ENCODE measurements at places on chromosomes 7 and 10.

DNA sequence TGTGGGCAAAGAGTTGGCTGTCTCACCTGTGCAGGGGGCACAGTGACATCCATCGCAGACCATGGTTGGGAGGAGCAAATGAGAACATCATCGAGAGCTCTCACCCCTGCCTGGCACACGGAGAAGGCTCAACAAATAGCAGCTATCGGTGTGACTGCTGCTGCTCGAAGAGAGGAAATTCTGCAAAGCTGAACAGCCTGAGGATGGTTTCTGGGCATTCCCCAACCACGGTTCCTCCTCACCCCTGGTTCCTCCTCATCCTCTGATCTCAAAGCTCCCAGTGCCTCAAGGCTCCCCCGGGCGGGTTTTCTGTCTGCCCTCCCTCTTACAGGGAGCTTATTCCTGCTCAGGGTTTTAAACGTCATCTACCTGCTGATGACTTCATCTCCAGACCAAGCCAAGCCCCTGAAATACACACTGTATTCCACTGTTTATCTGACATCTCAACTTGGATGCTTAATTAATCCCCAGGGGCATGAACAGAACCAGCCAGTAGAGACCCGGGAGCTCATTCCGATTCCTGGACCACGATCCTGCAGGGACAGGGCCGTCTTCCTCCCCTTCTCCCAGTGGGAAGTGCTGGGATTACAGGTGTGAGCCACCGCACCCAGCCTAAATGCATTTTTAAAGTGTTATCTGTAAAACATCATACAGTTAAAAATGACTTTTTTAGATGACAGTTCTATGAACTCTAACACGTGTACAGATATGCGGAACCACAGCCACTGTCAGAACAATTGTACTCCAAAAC lies 19.5 kb upstream of the NOM1 start:
- no peak for DNase-seq

DNA sequence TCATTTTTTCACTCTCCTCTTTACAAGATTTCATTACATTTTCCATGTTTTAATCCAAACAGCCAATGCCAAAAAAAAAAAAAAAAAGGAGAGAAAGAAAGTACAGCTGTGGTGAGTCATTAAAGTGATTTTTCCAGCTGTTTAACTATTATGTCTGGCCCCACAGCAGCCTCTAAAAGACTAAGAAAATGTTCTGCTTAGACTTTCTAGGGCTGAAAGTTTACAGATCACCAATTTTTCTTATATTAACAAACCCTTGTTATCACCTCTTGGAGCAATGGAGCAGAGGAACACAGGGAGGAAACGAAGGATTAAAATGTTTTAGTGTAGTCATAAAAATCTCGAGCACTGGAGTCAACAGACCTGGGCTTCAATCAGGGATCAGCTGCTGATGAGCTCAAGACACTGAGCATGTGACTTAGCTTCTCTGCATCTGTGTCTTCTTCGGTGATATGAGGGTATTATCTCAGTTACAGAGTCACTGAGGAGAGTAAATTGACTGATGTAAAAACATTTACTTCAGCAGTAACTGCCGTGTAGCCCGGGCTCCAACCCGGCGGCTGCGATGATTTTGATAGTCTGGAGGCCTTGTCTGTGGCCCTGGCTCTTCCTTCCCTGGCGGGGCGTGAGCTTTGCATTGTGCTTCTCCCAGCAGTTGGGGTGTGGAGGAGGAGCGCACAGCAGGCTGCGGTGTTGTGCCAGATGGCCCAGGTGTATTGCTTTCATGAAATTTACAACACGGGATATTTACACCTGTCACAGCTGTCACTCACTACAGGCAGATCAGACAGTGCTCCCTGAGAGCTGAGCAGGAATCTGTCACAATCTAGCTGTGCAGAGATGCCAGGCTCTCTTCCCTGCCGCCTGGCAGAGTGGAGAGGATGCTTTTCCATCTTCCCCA lies 298.3 kb upstream of the FZD8 start:
- DNase-seq, result no peak

DNA sequence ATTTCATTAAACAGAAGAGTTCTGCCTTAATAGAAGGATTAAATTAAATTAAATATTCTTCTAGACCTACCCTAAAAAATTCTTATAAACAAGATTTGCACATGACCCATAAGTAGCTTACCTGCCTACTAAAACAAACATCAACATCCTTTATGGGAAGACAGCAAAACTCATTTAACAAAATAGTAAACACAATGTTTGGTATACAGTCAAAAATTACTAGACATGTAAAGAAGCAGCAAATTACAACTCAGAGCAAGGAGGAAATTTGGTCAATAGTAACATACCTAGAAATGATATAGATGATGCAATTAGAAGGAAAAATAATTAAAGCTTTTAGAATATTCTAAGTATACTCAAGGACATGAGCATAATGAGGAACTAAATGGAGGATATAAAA lies 27.9 kb downstream of the CCDC172 start:
- DNase-seq, result no peak

- no peak for DNase-seq
These were observed 7.7 kb downstream of the UNC5B start for GRCh38 chr10:71219918-71220688.

- no peak for DNase-seq
These were observed 31.2 kb upstream of the FAM20C start for GRCh38 chr7:160958-161725.

DNA sequence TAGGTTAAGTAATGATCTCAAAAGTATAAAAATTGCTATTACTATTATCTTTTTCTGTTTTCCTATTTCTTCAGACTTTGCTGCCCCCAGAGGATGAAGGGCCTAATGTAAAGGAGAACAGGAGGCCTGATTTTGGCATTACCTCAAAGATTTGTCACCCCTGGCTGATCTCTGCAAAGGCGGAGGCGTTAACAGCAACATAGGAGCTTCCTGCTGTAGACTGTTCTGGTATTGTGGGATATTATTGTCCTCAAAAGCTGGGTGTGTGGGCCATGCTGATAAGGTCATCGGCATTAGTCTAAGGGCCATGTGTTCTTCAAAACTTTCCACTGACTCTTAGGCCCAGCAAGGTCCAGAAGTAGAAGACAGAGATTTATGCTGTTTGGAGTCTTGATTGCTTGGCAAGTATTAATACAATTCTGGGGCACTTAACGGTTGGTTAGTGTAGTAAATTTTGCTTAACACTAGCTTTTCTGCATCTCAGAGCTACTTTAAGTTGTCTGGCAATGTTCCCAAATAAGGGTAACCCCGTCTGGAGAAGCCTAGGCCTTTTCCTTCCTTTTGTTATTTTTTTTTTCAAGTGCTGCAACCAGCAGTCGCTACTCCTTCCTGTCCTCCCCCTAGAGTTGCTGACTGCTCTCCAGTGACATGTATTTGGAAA lies 14.0 kb upstream of the ENTPD1 start:
- DNase-seq, result no peak

DNA sequence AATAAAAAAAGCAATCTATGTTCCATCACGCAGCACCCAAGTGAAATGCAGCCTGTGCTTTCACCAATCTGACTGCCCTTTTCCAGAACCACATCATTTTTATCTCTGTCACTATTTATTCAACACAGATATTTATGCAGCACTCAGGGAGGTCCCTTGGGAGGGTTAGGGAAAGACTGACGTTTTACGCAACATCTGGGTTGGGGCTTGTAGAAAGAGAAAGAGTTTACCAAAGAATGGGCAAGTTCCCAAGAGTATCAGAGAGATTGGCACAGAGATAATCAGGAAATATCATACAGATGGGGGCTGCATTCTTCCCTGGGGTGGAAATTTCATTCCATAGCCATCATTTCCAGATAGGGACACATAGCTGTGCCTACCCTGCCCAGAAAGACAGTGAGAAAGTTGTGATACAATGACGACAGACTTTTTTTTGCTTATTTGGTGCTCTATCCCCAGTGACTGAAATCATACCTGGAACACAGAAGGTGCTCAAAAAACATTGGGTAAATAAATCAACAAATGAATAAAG lies 474.2 kb downstream of the CALN1 start:
- DNase-seq, result no peak

GRCh38 chr7:139582671-139583155 lies 59.2 kb downstream of the CLEC2L start:
- no peak for DNase-seq

- no peak for DNase-seq
These were observed 409.4 kb downstream of the SH2D4B start for GRCh38 chr10:80946957-80947726.

DNA sequence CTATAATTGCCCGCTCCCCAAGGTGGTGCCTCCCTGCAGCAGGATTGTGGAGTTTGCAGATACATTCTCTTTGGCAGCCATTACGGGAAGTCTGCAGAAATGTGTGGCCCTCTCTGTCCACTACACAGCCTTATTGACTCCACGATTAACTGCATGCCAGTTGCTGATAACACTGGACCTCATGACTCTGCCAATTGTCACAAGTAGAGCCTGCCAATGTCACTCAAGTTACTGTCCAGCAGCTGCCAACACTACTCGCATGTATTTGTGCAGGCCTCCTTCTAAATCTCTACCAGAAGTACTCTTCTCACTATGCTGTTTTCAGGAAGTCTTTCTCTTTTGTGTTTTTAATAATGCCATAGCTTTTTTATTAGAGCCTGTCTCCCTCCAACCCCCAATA lies 128.8 kb downstream of the PPP1R3A start:
- DNase-seq, result no peak

DNA sequence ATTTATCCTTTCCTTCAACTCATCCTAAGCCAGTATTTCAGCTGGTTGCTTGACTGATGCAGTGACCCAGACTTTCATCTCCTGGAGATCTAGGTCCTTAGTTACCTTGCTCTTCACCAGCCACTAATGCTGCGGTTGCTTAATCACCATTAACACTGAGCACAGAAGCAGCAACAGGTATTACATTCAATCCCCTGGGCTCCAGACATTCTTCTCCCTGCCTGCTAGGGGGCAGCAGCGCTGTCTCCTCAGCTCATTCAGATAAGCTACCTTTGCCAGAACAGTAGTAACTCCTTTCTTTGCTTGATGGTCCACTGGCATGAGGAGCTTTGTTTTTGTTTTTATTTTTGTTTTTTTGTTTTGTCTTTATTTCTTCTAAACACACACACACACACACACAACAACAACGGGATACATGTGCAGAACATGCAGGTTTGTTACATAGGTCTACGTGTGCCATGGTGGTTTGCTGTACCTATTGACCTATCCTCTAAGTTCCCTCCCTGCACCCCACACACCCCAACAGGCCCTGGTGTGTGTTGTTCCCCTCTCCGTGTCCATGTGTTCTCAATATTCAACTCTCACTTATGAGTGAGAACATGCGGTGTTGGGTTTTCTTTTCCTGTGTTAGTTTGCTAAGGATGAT lies 1043.2 kb upstream of the C7orf33 start:
- no peak for DNase-seq

GRCh38 chr7:98365863-98366561 lies 34.9 kb downstream of the BAIAP2L1 start:
- no peak for DNase-seq

DNA sequence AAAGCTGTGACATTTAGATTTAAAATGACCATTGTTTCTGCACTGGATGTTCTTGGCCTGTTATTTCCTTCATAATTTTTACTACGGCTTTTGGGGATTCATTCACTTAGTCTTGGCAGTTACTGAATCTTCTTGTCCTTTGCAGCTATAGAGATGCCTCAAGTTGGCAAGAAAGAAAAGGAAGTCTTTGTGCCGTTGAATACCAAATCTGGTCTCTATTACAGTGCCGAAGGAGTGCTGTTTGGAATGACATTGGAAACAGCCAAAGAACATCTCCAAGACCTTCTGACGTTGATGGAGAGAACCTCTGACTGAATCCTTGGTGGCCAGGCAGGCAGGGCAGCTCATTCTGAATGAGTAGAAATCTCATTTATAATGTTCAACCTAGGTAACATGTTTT lies 54.3 kb upstream of the NRP1 start:
- DNase-seq, result no peak

DNA sequence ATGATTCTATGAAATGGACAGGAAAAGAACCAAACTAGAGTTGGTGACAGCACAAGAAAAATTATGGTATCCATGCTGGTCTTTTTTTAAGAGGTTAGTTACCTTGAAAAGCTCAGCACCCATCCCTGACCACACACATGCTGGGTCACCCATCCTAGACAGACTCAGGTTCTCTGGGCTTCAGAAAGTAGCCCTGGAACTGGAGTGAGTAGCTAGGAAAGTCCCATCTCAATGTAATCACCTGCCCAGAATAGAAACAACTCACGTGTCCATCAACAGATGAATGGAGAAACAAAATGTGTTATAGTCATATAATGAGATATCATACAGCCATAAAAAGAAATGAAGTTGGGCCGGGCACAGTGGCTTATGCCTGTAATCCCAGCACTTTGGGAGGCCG lies 37.0 kb downstream of the GSDME start:
- no peak for DNase-seq

DNA sequence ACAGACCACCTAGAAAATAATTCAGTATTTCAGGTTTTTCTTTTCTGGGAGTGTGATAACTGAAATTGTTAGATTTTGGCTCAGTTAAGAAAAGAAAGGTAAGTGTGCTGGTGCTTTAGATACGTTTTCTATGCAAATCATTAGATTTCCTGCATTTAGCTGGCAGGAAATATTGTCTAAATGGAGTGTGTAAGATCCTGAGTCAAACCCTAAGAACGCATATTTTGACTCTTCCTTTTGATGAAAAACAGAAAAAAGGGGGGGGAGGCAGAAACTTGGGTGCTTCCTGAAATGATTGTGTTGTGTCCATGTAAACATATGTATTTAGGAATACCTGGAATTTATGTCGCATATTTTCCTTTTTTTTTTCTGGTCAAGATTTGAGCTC lies 1.2 kb downstream of the GRK5 start:
- DNase-seq, result no peak

DNA sequence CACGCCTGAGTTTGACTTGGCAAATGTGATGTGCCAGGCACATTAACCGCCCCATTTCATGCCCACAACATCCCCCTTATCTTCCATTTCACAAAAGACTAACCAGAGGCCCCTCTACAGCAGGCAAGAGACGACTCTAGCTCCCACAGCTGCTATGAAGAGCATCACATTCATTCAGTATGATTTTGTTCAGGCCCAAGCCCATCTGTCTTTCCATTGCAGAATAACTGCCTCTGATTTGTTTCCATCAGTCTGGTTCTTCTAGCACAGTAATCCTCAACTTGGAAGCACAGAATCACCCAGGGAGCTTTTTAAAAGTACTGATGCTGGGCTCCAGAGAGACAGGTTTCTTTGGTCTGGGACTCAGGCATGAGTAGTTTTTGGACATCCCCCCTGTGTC lies 169.7 kb downstream of the NEURL1 start:
- DNase-seq, result no peak

DNA sequence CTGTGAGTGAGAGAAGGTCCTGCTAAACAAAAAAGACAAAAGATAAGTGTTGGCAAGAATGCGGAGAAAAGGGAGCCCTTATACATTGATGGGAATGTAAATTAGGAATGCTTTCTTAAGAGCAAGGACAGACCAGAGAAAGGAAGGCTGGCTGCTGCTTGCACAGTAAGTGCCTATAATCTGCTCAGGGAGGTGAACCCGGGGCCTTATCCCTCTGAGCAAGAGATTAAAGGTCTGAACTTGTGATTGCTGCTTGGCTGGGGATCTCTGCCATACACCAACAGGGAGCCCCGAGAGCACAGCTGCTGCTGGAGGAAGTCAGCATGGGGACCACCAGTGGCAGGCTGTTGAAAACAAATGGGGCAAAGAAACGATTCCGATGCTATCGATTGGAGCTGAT lies 32.0 kb upstream of the CRTAC1 start:
- DNase-seq, result no peak

GRCh38 chr7:112422842-112423496 lies 27.3 kb upstream of the IFRD1 start:
- peak; percentile 6 for DNase-seq

- DNase-seq, result no peak
These were observed 127.0 kb downstream of the INSYN2A start for GRCh38 chr10:127069436-127069835.

GRCh38 chr7:87075671-87076404 lies 16.4 kb upstream of the ELAPOR2 start:
- DNase-seq, result peak; percentile 50

- peak; percentile 44 for DNase-seq
These were observed 541 bp downstream of the ELMO1 start for GRCh38 chr7:37448011-37448635.

All from CD8-positive, alpha-beta T cell (primary cell).